Left cardiac atrium (tissue), 4 donors: ENCODE measurements at places on chromosomes 3 and 15. TPM values are rescaled to one million over a fixed set of nuclear protein-coding genes. Genes with fewer than 3 reads are reported as not detected.

DNA sequence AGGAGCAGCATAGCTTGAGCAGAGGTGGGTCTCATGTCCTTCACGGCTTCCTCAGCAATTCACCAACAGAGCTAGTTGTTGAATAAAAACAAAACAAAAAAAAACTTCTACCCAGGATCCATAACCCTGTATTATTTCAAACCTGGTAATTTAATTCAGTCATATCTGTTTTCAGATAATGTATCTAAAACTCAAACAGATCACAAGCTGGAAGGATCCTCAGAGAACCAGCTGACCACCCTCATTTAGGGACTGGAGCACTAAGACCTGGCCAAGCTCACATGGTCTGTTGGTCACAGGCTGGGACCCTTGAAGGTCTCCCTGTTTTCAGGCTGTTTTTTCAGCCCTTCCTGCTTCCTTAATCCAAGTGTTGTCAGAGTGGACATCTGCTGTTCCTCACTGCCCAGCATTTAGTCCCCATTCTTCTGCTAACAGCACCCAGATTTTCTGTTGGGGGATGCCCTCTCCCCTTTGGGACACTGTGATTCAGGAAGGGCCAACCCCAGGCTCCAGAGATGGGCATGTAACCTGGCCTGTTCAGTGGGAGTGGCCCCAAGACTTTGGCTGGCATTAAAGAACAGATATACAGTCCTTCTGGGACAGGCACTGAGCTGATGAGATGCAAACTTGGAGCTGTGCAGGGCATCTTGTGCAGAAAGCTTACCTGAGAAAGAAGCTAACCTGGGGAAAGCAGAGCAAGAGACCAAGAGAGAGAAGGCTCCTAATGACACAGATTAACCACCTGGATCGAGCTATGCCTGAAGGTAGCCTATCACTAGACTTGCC lies 78.8 kb upstream of the SPATA12 start:
- no peak for DNase-seq

Gene GPR15
- not detected for total RNA-seq

DNA sequence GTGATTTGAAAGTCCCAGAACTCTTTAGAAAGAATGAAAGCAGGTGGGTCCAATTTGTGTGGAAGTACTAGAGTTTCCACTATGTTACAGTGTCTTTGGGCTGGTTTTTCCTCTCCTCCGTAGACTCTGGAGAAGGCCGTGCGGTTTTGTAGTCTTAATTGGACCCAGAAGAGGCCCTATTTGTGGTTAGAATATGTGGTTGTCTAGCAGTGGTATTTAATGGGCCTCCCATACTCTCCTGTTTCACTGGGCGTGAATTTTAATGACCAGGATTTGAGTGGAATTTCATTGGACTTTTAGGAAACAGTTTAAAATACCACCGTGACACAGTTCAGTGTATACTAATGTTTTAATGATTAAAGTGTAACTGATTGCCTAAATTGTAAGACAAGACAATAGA lies 182.3 kb downstream of the BBX start:
- DNase-seq, result no peak

- no peak for DNase-seq
Measured at GRCh38 chr3:185207481-185207880, 46.4 kb downstream of the EHHADH start.

Gene FANCD2OS
- not detected for total RNA-seq

DNA sequence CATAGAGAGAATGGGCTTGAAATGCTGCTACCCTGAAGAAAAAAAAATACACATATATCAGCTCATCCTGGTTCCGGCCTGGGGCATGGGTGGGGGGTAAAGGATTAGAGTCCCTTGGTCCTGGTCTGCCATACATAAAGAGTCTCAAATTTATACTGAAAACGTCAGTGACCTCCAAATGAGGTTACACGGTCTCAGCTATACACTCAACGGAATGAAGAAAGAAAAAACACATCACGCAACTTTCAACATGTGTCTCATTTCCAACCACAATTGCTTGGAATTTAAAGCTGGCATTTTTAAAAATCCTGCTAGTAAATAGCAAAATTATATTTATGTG lies 612.8 kb downstream of the MCTP2 start:
- DNase-seq, result no peak

DNA sequence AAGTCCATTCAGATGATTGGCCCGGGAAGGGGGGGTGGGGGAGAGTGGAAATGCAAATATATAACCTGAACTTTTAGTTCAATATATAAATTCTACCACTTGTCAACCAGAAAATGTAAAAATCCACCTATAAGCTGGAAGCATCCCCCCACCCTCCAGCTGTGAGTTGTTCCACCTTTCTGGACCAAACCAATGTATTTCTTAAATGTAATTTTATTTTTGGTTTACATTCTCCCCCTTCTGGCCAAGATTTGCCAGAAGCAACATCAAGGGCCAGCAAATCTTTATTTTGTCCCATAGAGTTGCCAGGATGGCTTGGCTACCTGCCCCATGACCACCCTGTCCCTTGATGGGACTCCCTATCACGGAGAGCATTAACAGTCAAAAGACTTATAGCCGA lies 545.7 kb downstream of the TBL1XR1 start:
- DNase-seq, result no peak

- no peak for DNase-seq
Measured at GRCh38 chr15:80323285-80323684, 71.3 kb upstream of the CTXND1 start.

DNA sequence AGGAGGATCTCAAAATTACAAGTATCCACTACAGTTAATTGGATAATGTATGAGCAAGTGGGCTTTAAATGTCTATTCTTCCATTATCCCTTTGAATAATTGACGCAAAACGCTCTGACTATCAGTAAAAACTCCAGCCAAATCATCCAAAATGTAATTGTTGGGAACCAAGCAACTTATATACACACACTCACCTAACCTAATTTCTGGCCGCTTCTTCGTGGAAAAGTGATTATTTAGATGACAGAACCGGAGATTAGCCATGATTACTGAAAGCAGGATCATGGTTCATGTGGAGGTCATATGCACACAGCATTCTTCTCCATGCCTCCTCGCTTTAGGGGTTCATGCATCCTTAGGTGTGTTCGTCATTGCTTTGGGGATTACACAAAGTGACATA lies 992.4 kb downstream of the NAALADL2 start:
- no peak for DNase-seq

DNA sequence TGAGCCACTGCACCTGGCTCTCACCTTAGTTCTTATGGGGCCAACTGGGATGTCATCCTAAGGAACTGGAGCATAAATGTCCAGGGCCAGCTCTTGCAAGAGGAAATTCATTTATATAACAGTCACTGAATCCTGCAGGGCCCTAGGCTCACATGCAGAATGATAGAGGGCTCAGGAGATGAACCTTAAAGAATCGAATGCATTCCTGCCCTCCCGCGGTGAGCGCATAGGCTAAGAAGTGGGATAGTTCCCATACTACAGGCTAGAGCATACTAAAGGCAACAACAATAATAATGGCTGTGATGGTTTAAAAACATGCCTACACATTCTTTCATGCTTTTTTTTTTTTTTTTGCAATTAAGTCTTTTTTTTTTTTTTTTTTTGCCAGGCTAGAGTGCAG lies 17.1 kb upstream of the CSRNP1 start:
- DNase-seq, result no peak

DNA sequence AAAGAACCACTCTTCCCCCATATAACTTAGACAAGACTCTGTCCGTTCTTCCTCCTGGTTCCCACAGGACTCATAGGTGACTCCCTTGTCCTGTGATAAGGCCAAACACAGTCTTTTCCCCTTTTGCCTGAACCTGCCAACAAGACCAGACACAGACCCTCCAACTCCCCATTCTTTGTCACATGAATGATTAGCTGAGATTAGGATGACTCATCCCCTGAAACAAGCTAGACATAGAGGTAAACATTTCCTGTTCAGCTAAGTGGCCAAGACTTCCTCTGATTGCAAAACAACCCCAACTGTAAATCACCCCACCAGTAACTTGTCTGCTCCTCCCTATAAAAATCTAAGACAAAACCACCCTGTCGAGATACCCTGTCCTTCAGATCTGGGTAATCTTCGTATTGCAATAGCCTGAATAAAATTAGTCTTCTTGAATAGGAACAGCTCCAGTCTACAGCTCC lies 11.4 kb upstream of the HTR3E start:
- DNase-seq, result no peak

Gene VPS33B
- total RNA-seq, result 8.8 TPM

DNA sequence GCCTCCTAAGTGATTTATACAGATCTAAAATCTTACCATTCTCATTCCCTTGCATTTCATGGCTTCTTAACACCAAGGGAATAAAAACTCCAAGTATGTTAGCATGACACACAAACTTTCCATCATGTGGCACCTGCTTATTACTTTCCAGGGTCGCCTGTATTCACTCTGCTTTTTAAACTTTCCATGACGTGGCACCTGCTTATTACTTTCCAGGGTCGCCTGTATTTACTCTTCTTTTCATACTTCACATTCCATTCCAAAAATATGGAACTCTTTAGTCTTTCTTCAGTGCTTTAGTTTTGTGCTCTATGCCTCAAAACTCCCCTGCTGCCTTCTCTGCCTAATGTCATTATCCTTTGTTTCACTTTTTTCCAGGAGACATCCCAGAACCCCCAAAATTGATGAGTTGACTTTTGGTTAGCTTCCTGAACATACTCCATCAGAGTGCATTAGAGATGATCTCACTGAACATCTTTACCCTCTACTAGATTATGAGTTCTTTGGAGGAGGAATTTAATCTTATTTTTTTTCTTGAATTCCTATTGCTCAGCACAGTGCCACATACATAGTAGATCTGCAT lies 47.0 kb downstream of the CALML4 start:
- no peak for DNase-seq

DNA sequence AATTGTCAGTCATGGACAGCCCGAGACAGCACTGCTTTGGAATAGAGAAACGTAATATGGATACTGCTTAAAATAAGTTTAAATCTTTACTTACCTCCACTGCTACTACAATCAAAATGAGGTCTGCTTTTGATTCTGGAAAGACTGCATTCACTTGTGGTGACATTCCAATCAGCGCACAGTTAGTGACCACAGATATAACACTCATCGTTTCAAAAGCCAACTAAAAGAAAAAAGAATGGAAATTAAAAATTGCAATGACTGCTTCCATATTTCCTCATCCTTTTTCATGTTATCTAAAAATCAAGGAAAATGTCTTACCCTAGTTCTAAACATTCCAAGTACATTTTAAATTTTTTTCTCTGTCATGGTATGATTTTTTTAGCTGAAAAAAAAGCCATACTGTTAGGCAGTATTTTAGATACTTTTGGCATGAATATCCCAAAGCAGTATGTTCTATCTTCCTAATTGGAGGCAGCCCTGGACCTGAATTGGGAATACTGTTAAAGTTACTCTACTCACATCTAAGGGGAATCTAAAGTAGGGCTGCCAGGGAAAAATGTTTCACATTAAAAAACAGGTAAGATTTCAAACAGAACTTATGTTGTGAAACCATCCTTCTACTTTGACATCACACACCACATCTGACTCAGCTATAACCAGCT lies 72.1 kb downstream of the ANO10 start:
- no peak for DNase-seq

DNA sequence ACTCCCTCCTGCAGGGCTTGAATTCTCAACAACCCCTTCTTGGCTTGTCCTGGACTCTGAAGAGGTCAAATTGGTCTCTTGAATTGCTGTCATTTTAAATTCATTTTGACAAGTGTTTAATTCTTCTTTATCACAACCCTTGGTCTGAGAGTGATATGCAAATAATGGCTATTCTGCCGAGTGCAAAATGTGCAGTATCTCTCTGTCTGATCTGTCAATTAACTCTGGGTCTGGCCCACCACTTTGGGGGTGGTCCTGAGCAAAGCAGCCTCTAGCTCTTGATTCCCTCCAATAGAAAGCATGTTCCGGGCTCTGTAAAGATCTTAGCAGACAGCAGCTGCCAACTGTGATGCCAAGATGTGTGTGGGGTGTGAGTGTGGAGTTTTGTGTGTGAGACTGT lies 2.2 kb upstream of the IGDCC3 start:
- DNase-seq, result no peak

- DNase-seq, result no peak
Measured at GRCh38 chr3:11238060-11238459, 34.1 kb upstream of the ATG7 start.

GRCh38 chr3:32781211-32781968 lies 36.4 kb upstream of the TRIM71 start:
- peak; percentile 81 for DNase-seq

DNA sequence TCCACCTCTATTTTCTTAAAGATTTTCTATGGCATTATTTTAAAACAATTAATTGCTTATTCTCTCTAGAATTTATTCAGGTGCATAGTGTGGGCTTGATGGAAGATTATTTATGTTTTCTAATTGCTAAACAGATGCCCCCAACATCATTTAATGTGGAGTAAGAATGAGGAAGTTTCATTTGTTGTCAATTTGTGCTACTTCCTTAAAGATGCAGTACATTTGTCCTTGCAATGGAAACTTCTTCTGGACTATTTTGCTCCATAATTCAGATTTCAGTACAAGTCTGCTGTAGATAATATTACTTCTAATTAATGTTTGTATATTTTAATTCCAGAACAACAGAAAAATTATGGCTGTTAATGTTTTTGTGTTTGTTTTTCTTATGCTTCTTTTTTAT lies 104.8 kb downstream of the TGFBR2 start:
- no peak for DNase-seq

Gene COL6A6
- total RNA-seq, result 3.8 TPM

Gene CACNA2D3
- total RNA-seq, result 24.2 TPM

Gene SYNM
- 302 TPM for total RNA-seq

Gene TTLL13
- total RNA-seq, result not detected

- DNase-seq, result no peak
Measured at GRCh38 chr15:79025802-79026201, 64.8 kb downstream of the RASGRF1 start.

DNA sequence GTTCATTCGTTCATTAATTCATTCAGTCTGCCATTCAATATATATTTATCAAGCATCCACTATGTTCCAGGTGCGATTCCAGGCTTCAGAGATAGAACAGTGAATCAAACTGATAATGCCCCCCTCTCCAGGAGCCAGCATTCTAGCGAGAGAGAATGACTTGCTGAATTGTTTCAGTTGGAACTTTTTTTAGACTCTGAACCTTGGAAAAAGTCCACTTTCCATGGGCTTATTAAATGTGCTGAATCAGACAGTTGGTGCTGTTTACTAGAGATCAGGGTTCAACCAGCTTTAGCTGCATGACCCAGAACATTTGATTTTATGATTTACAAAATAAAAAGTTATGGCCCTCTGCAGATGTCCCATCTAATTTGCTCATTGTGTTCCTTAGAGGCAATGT lies 213.2 kb downstream of the THSD4 start:
- DNase-seq, result no peak

GRCh38 chr15:66241908-66242285 lies 11.7 kb downstream of the MEGF11 start:
- DNase-seq, result no peak

- no peak for DNase-seq
Measured at GRCh38 chr15:100898152-100898490, 18.5 kb downstream of the ALDH1A3 start.

Gene LRRC31
- total RNA-seq, result not detected
